Dermis microvascular lymphatic vessel endothelial cell (primary cell): ENCODE measurements at places on chromosomes 16 and 17. TPM values are rescaled to one million over a fixed set of nuclear protein-coding genes. Genes with fewer than 3 reads are reported as not detected.

The HSD11B2 gene
- total RNA-seq, result not detected in 2 replicates

The KCNH6 gene
- total RNA-seq, result under 0.01 TPM in 1 of 2 replicates, not detected in the other

The CDRT4 gene
- 0.64 and 1.3 TPM in 2 replicates for total RNA-seq

The CD300LB gene
- not detected in 2 replicates for total RNA-seq

The PMFBP1 gene
- under 0.01 TPM in 2 replicates for total RNA-seq

The AATK gene
- total RNA-seq, result 1.5 and 2.9 TPM in 2 replicates

The AOC2 gene
- 0.25 and 0.26 TPM in 2 replicates for total RNA-seq

The TVP23A gene
- not detected in 2 replicates for total RNA-seq

The MT4 gene
- total RNA-seq, result not detected in 2 replicates

The NOG gene
- 0.39 and 1.1 TPM in 2 replicates for total RNA-seq

The KCTD19 gene
- under 0.01 TPM in 1 of 2 replicates, not detected in the other for total RNA-seq

The KCNH4 gene
- under 0.01 and 0.13 TPM in 2 replicates for total RNA-seq

The KRT9 gene
- not detected in 2 replicates for total RNA-seq

The XPO6 gene
- total RNA-seq, result 59.4 and 64.2 TPM in 2 replicates

The SCIMP gene
- not detected in 2 replicates for total RNA-seq

The AKAP10 gene
- total RNA-seq, result 11.4 and 23.4 TPM in 2 replicates

The EPN3 gene
- total RNA-seq, result 0.13 TPM in 1 of 2 replicates, not detected in the other

The CIAPIN1 gene
- 66.4 and 68.6 TPM in 2 replicates for total RNA-seq

The GDPD1 gene
- 0.90 and 1.1 TPM in 2 replicates for total RNA-seq

The PRCD gene
- total RNA-seq, result 0.39 and 0.89 TPM in 2 replicates

The CDIPT gene
- total RNA-seq, result 52.1 and 89.6 TPM in 2 replicates

The MRC2 gene
- total RNA-seq, result 9.2 and 13.9 TPM in 2 replicates

The TXNDC11 gene
- 17.6 and 30.7 TPM in 2 replicates for total RNA-seq

The PMP22 gene
- total RNA-seq, result 30.8 and 40.2 TPM in 2 replicates

The MPV17L gene
- total RNA-seq, result 0.13 and 0.25 TPM in 2 replicates

The AANAT gene
- not detected in 2 replicates for total RNA-seq

The NATD1 gene
- 1.9 and 5.3 TPM in 2 replicates for total RNA-seq

The KRT40 gene
- not detected in 2 replicates for total RNA-seq

The HOXB8 gene
- 0.64 and 0.76 TPM in 2 replicates for total RNA-seq

The OMG gene
- 1.7 and 14.5 TPM in 2 replicates for total RNA-seq

The KRT13 gene
- not detected in 2 replicates for total RNA-seq

The FUS gene
- 33.6 and 43.5 TPM in 2 replicates for total RNA-seq

The FBXL16 gene
- under 0.01 TPM in 2 replicates for total RNA-seq

The TBC1D3B gene
- total RNA-seq, result 0.64 and 2.0 TPM in 2 replicates

The WNK4 gene
- total RNA-seq, result 2.1 and 2.4 TPM in 2 replicates

The OR2C1 gene
- under 0.01 TPM in 1 of 2 replicates, not detected in the other for total RNA-seq

The HELZ gene
- total RNA-seq, result 27.6 and 34.5 TPM in 2 replicates
